ENCODE measurements at places on chromosomes 2 and 18. TPM values are rescaled to one million over a fixed set of nuclear protein-coding genes. Genes with fewer than 3 reads are reported as not detected.

RGPD6 gene
- 2.3 TPM for polyA plus RNA-seq

ABCG8 gene
- polyA plus RNA-seq: not detected

CCDC74B gene
- 2.4 TPM for polyA plus RNA-seq

DNA sequence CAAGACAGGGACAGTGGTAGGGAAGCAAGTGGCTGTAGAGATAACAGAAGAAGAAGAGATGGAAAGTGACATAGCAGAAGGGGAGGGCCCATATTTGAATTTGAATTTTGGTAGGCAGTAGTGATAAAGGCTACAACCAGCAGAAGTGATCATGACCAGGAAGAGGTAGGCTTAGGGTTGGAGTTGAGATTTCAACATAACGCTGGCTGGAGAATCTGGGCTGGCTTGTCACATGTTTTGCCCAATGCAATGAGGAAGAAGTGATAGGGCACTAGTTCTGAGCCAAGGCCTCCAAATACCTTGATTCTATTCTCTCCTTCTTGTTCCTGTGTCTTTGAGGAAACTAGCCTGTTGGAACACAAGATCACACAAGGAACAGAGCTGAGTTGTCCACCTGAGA lies 69.4 kb downstream of the SCG2 start:
- H3K4me1 ChIP-seq: peaks cover 1% of the 10 kb centered on the region
- H3K36me3 ChIP-seq: no peaks in the 10 kb centered on the region
- no peaks in the 10 kb centered on the region for H3K27me3 ChIP-seq
- DNase-seq: no peak
- no peak overlapping the region for H3K4me3 ChIP-seq
- no peak overlapping the region for H3K27ac ChIP-seq

DNA sequence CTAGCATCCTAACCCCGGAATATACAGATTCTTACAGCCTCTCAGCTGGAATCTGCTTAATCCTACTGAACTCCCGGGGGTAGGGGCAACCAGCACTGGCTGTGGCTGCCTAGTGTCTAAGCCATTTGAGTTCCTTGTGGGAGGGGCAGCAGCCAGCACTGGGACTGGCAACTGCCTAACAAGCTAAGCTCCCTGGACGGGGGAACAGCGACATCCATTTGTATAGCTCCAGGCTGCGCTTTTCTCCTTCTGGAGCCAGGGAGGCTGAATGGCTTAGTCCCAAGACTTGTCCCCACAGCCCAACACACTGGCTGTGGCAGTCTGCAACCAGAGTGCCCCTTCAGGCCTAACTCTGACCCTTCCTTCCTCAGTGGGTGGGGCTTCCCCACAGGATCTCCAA lies 787.2 kb downstream of the METTL4 start:
- no peak overlapping the region for H3K27ac ChIP-seq
- H3K36me3 ChIP-seq: no peaks in the 10 kb centered on the region
- H3K4me3 ChIP-seq: no peak overlapping the region
- no peak for DNase-seq
- no peaks in the 10 kb centered on the region for H3K4me1 ChIP-seq

DNA sequence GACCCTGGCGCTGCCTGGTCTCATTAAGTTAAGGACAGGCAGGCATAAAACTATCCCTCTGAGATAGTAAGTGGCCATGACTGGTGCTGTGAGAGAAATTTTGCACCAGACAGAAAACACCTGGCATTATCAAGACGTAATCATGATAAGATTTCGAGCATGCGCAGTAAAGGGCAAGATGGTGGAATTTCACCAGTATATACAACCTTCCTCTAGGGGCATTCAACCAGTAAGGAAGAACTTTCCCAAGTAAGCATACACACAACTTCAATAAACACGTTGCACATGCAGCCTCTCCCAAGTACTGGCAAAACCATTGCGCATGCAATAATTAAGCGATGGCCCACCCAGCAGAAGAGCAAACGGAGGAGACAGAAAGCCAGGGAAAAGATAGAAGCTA lies 1376.4 kb upstream of the CRIM1 start:
- H3K4me1 ChIP-seq: no peaks in the 10 kb centered on the region
- H3K4me3 ChIP-seq: no peak overlapping the region
- no peaks in the 10 kb centered on the region for H3K36me3 ChIP-seq
- DNase-seq: no peak

DNA sequence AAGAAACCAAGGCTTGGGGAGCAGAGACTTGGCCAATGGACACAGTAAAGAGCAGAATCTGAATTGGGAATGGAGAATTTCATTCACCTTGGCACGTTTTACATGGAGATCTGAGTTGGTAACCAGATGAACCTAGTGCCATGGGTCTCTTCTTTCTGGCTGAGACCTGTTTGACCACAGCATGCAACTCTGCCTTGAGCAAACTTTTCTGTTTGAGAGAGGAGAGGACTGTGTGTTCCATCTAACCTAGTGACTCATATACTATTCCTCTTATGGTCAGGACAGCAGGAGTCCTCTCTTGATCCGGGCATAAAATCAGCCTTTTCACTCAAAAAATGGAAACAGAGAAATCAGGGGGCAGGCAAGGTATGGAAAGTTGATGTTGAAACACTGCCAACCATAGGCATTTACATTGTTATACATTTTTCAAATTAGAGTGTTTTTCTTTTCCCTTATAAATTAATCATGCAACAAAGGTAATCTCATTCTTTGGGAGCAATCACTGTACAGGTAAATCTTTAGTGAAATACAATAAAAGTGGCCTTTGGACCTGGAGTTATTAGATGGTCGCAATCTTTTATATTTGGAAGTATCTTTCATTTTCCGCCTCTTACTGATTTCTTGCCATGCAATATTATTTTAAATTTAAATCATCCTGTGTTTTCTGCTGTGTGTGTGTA lies 86.7 kb downstream of the NRP2 start:
- H3K4me1 ChIP-seq: peaks cover 43% of the 10 kb centered on the region
- peaks cover 12% of the 10 kb centered on the region for H3K36me3 ChIP-seq
- no peaks in the 10 kb centered on the region for H3K27me3 ChIP-seq
- no peak for DNase-seq

- H3K4me1 ChIP-seq: peaks cover 10% of the 10 kb centered on the region
- peak within 1 kb of the TSS; percentile 46 for H3K4me3 ChIP-seq
- DNase-seq: peak; percentile 42
- peak within 1 kb of the TSS; percentile 75 for H3K27ac ChIP-seq
- H3K36me3 ChIP-seq: no peaks in the 10 kb centered on the region
- H3K27me3 ChIP-seq: peaks cover 10% of the 10 kb centered on the region
Observed at GRCh38 chr2:164954954-164955701, at the start of gene SLC38A11. Gene SLC38A11, minus strand, starts transcription at chr2:164955525. Its CDS starts 278 bp downstream, at chr2:164955247.

- H3K36me3 ChIP-seq: no peaks in the 10 kb centered on the region
- H3K27ac ChIP-seq: no peak overlapping the region
- peaks cover 17% of the 10 kb centered on the region for H3K4me1 ChIP-seq
- DNase-seq: no peak
Observed at GRCh38 chr18:46068763-46069162, 3.3 kb downstream of the PSTPIP2 start.

- peak; percentile 47 for DNase-seq
- H3K36me3 ChIP-seq: peaks cover 49% of the 10 kb centered on the region
- H3K4me1 ChIP-seq: no peaks in the 10 kb centered on the region
- H3K4me3 ChIP-seq: no peak overlapping the region
Observed at GRCh38 chr2:236036045-236036444, 132.1 kb downstream of the GBX2 start.

GRCh38 chr2:62186156-62186905 lies 9.6 kb upstream of the B3GNT2 start:
- H3K4me1 ChIP-seq: peaks cover 9% of the 10 kb centered on the region
- no peak for DNase-seq
- H3K36me3 ChIP-seq: no peaks in the 10 kb centered on the region
- no peaks in the 10 kb centered on the region for H3K27me3 ChIP-seq
- no peak overlapping the region for H3K27ac ChIP-seq

- DNase-seq: no peak
- H3K36me3 ChIP-seq: peaks cover 75% of the 10 kb centered on the region
- H3K4me1 ChIP-seq: no peaks in the 10 kb centered on the region
- peak overlapping the region; percentile 5 for H3K27ac ChIP-seq
Observed at GRCh38 chr2:32136097-32136496, 29.6 kb upstream of the SLC30A6 start.

DNA sequence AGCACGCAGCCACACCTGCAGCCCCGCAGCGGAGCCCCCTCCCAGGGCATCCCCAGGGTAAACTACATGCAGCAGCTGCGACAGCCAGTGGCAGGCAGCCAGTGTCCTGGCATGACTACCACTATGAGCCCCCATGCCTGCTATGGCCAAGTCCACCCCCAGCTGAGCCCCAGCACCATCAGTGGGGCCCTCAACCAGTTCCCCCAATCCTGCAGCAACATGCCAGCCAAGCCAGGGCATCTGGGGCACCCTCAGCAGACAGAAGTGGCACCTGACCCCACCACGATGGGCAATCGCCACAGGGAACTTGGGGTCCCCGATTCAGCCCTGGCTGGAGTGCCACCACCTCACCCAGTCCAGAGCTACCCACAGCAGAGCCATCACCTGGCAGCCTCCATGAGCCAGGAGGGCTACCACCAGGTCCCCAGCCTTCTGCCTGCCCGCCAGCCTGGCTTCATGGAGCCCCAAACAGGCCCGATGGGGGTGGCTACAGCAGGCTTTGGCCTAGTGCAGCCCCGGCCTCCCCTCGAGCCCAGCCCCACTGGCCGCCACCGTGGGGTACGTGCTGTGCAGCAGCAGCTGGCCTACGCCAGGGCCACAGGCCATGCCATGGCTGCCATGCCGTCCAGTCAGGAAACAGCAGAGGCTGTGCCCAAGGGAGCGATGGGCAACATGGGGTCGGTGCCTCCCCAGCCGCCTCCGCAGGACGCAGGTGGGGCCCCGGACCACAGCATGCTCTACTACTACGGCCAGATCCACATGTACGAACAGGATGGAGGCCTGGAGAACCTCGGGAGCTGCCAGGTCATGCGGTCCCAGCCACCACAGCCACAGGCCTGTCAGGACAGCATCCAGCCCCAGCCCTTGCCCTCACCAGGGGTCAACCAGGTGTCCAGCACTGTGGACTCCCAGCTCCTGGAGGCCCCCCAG lies 254.1 kb downstream of the GLI2 start:
- H3K36me3 ChIP-seq: peaks cover 56% of the 10 kb centered on the region
- no peak overlapping the region for H3K4me3 ChIP-seq
- no peaks in the 10 kb centered on the region for H3K4me1 ChIP-seq
- no peak overlapping the region for H3K27ac ChIP-seq
- DNase-seq: peak; percentile 21
- no peaks in the 10 kb centered on the region for H3K27me3 ChIP-seq

DNA sequence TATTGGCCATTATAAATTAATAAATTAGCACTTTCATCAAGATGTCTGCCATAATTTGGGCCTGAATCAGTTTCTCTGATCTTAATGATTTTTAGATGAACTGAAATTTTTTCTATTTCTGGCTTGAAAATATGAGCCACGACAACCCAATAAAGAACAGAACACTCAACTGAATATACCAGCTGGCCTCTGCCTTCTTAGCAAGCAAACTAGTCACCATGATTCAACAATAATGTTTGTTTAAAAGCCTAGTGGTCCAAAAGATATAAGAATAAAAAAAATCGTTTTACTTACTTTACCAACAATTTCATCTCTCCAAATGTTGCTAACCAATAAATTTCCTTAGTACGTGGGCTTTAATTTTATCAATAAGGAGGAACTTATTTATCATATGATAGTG lies 66.7 kb upstream of the TTN start:
- no peak overlapping the region for H3K27ac ChIP-seq
- H3K27me3 ChIP-seq: no peaks in the 10 kb centered on the region
- no peak overlapping the region for H3K4me3 ChIP-seq
- H3K36me3 ChIP-seq: no peaks in the 10 kb centered on the region

DNA sequence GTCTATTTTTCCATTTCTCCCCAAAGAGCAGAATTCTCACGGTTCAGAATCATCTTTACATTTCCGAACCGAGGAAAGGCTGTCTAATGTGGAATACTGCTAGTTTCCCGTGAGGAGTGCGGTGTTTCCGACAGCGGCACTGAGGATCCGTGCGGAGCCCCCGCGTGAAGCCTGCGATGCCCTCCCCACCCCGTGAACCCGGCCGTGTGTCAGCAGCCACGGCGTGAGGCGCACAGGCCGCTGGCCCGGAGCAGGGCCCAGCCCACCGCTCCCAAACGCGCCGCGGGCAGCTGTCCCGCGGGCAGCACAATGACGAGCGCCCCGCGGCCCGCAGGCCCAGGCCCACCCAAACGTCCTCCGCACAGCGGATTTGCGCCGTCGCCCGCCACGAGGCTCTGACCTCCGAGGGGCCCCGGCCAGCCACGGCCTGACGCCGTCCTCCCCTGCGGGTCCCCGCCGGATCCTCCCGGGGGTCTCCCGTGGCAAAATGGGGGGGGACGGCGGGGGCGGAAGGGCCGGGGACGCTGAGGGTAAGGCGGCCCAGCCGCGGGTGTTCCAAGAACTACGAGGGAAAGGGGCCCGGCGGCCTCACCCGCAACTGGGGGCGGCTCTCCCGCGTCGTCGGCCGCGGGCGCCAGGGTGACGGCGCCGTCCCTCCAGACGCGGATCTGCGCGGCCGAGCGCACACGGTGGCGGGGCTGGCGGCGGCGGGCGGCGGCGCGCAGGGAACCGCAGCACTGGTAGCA lies 796 bp downstream of the SPIRE1 start:
- H3K36me3 ChIP-seq: no peaks in the 10 kb centered on the region
- H3K4me1 ChIP-seq: peaks cover 19% of the 10 kb centered on the region
- peak overlapping the region; percentile 92 for H3K27ac ChIP-seq
- DNase-seq: peak; percentile 34
- H3K27me3 ChIP-seq: no peaks in the 10 kb centered on the region

DNA sequence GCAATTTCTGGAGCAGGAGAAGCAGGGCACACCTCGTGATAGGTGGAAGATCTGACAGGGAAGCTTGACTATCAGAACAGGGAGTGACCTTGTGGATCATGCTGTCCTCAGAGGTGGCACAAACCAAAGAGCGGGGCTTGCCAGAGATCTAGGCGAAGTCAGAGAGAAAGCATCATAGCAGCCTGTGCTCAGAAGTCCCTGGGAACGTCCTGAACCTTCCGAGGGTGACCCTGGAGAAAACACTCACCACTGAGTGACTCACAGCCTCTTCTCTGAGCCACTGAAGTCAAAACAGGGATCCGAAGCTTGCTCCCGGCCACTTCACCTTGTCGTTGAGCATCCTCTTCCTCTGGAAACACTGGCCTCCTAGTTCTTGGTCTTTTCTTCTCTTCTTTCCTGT lies 56.7 kb downstream of the IL1R2 start:
- peak overlapping the region; percentile 81 for H3K27ac ChIP-seq
- no peaks in the 10 kb centered on the region for H3K36me3 ChIP-seq
- no peaks in the 10 kb centered on the region for H3K27me3 ChIP-seq
- peak; percentile 27 for DNase-seq

DNA sequence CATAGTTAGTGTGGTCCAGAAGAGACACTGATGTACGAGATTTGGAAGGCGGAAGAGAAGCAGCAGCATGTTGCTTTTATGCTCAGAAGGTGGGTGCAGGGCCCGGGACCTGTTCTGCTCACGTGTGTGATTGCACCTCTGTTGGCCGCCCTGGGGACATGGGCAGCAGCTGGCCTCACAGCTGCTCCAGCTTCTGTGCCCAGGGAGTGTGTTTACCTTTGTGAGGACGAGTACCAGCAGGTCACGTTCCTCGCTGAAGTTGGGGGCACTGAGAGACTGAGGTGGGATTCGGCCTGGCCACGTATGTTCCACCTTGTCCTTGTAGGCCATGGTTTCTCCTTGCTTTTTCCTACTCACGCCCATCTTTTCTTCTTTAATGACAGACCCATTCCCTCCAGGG lies 86.3 kb downstream of the PMAIP1 start:
- H3K4me1 ChIP-seq: peaks cover 4% of the 10 kb centered on the region
- H3K27ac ChIP-seq: no peak overlapping the region
- H3K4me3 ChIP-seq: no peak overlapping the region
- no peak for DNase-seq
- no peaks in the 10 kb centered on the region for H3K36me3 ChIP-seq

- H3K4me3 ChIP-seq: no peak overlapping the region
- H3K27ac ChIP-seq: no peak overlapping the region
- H3K36me3 ChIP-seq: peaks cover 11% of the 10 kb centered on the region
- no peak for DNase-seq
- H3K4me1 ChIP-seq: no peaks in the 10 kb centered on the region
- no peaks in the 10 kb centered on the region for H3K27me3 ChIP-seq
Observed at GRCh38 chr2:238913931-238914647, 66.2 kb downstream of the TWIST2 start.

All from stomach (tissue), 19 donors.